Stimulated activated CD8-positive, alpha-beta memory T cell treated with anti-CD3 and anti-CD28 coated beads, Interleukin-4, amount 100 ng/mL, for 48 hours (primary cell): ENCODE measurements at places on chromosomes 1 and 21.

DNA sequence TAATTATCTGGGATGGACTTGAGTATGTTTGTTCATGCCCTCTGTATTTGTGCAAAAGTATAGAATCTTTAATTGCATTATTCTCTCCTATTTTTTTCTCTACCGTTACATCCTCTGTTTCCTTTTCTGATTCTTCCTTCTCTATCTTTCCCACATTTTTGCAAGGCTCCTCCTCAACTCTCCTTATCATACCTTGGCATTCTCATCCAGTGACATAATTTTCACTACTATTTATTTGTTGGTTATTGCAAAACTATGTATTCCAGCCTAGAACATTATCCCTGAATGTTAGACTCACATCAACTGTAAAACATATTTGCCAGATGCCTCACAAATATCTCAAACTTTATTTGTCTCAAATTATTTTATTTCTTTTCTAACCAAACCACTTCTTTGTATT, 381.9 kb downstream of the COL11A1 start:
- no peak for DNase-seq

- no peak for DNase-seq
Observed at GRCh38 chr1:102661481-102661880, 446.8 kb downstream of the COL11A1 start.

DNA sequence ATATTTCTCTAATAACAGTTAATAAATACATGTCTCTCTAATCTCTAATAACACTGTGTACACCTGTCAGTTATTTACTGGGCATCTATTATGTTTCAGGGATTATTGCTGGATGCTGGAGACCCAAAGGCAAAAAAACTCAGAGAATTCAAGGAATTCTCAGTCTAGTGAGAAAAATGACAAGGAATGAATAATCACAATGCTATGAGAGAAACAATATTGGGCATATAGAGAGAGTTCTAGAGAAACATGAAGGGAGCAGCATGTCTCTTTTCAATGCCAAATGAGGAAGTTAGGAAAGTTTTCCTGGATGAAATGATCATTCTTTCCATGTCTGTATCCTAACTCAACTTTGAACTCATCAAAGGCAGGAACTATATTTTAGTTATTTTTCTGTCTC, 82.8 kb downstream of the TNFSF18 start:
- DNase-seq = no peak

DNA sequence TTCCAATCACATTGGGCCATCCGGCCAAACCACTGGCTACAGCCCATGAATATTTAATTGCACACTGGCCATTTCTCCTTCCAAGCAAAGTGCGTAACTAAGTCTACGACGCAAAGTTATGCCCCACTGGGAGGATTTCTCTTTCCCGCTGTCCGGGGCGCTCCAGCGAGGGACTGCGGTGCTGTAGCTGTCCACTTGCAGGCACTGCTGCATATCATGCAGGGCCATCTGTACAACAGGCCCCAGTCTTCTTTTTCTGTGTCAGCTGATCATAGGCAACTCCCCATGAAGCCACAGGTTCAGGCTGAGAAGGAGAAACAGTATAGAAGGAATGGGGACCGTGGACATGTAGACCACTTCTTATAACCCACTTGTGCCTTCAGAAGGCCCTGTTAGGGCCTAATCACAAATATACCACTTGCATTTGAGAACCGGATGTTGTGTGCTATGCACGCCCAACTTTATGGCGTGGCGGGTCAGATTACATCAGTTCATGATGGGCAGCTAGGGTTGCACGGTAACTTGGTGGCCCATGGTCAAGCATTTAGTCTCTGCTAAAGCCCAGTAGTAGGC, 58.0 kb downstream of the ADSS2 start:
- no peak for DNase-seq

DNA sequence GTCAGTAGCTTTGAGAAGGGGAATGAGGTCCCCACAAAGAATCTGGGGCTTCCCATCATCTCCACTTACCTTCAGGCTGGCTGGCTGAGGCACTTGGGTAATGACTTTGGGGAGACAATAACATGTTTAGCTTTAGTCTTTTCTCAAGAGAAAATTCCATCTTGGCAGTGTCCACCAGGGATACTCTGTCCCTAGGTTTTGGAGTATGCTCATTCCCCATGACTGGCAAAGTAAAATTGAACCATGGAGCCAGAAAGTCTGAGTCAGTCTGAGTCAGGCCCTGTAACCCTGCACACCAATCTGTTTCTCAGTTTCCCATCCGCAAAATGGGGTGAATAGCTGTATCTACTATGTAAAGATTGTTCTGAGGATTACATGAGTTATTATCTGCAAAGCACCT, 28.2 kb downstream of the RUNX1 start:
- peak; percentile 33 for DNase-seq

GRCh38 chr1:169115891-169116585, 9.5 kb downstream of the ATP1B1 start:
- DNase-seq = peak; percentile 48

GRCh38 chr1:43435146-43436145, 18.3 kb downstream of the HYI start:
- no peak for DNase-seq

DNA sequence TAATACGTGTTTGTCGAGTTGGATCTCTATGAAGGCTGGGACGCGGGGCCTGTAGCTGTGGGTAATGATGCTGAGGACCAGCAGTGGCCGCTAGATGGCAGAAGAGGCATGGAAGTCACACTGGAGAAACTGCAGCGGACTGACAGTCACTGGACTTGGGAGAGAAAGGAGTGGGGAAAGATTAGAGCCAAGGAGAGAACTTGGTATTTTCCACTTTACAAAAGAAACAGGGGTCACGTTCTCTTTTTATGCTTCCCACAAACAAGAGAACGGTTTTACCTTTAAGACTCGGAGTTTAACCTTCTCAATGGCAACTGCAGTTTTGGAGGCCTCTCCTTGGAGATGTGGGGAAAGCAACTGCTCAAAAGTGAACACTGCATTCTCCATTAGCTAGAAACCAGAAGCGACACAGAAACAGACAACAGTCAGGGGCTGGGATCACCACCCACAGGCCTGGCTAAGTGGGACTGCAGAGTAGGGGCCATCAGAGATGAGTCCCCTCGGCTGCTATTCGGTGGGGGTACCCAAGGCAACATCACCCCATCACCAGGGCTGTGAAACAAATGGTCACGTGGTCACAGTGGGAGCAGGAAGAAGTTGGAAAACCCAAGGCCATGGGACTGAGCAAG, 51.1 kb upstream of the EDEM3 start:
- peak; percentile 91 for DNase-seq
